ENCODE measurements at places on chromosomes 11 and 22. TPM values are rescaled to one million over a fixed set of nuclear protein-coding genes. Genes with fewer than 3 reads are reported as not detected.

Gene POTEH
- not detected for total RNA-seq

Gene HBG1
- total RNA-seq: not detected

Gene OTOG
- not detected for total RNA-seq

Gene SHANK2
- total RNA-seq: 1.6 TPM

Gene C11orf65
- 0.56 TPM for total RNA-seq

Gene MCHR1
- 1.7 TPM for total RNA-seq

DNA sequence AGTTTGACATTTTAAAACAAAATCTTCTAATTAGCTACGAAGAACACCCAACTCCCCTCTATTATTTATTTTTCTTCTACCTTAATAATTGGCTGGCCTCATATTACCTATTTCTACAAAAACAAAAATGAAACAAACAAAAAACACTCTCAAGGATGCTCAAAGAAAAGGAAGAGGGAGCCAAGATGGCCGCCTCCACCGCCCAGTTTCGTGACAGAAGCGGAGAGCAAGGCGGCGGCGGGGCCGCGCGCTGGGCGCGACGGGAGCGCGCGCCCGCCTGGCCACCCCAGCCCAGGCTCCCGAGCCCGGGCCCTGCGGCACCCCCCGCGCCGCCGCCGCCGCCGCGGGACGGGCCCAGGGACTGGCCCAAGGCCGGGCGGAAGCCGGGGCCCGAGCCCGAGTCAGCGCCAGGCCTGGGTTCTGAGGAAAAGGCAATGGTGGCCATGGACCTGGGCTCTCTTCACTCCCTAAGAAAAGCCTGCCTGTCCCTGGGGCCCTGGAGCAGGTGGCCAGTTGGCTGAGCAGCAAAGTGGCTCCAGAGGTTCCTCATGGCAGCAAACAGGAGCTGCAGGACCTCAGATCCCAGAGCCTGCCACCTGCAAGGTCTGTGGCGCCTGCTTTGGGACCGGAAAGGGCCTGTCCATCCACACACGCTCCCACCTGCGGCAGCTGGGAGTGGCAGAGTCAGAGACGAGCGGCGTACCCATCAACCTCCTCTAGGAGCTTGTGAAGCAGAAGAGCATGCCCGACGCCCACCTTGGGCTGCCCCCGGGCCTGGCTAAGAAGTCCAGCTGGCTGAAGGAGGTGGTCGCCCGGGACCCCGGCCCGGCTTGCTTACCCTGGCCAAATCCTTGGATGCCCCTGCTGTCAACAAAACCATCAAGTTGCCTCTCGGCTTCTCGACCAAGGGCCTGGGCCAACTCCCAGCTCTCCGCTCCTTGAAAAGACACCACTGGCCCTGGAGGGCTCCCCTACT, 543.2 kb upstream of the CCDC179 start:
- H3K36me3 ChIP-seq: no peaks in the 10 kb centered on the region
- H3K4me1 ChIP-seq: no peaks in the 10 kb centered on the region
- H3K4me3 ChIP-seq: no peak overlapping the region
- DNase-seq: no peak

- no peaks in the 10 kb centered on the region for H3K36me3 ChIP-seq
- H3K27me3 ChIP-seq: 0 out of 2 replicates have a peak, but pooled peaks cover 2% of the 10 kb centered on the region
- no peak overlapping the region for H3K27ac ChIP-seq
- no peak for DNase-seq
- H3K4me1 ChIP-seq: peaks cover 2% of the 10 kb centered on the region
Measured at GRCh38 chr11:95153857-95154246, 64.2 kb downstream of the ENDOD1 start.

- H3K4me3 ChIP-seq: no peak overlapping the region
- H3K27ac ChIP-seq: no peak overlapping the region
- no peaks in the 10 kb centered on the region for H3K36me3 ChIP-seq
- no peaks in the 10 kb centered on the region for H3K27me3 ChIP-seq
- H3K4me1 ChIP-seq: no peaks in the 10 kb centered on the region
Measured at GRCh38 chr11:84243629-84244263, 957.6 kb upstream of the CCDC90B start.

DNA sequence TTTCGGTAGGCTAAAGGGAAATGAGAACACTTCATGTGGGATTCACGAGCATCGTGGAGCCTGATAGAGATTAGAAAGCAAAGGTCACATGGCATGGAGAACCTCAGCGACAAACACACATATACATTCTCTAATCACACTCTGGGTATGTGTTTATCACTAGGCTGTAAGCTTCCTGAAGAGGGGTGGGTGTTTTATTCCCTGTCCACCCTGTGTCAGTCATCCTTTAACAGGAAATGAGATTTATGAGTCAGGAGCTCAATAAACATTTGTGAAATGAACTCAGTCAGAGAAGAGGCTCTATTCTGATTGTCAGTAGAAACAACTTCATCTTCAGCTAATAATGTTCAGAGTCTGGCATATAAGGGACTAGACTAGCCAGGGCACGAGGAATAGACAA, 71.7 kb upstream of the EIF3M start:
- H3K27ac ChIP-seq: no peak overlapping the region
- no peaks in the 10 kb centered on the region for H3K4me1 ChIP-seq
- no peak overlapping the region for H3K4me3 ChIP-seq
- no peaks in the 10 kb centered on the region for H3K27me3 ChIP-seq
- no peaks in the 10 kb centered on the region for H3K36me3 ChIP-seq

GRCh38 chr11:47324520-47324919, 28.0 kb downstream of the MYBPC3 start:
- no peak overlapping the region for H3K4me3 ChIP-seq
- peaks cover 43% of the 10 kb centered on the region for H3K36me3 ChIP-seq
- H3K4me1 ChIP-seq: no peaks in the 10 kb centered on the region
- no peaks in the 10 kb centered on the region for H3K27me3 ChIP-seq

DNA sequence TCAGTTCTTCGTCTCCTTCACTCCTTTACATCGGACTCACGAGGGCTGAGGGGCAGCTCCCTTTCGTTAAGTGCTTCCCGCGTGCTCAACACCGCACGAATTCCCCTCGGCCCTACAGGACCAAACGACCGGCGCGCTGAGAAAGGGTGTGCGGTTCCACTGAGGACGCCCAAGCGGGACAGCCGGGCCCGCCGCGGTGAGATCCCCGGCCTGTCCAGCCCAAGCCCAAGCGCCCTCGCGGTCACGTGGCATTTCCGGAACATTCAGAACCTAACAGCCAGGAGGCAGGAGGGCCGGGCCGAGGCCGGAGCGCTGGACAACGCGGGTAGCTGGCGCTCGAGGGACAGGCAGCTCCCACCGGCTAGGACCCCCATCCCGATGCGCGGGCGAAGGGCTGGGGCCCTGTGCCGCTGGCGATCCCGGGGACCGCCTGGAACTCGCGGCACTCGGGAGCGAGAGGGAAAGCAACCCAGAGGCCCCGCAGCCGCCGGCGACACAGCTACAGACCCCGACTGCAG, 737 bp upstream of the STIP1 start:
- H3K4me3 ChIP-seq: peak overlapping the region; percentile 54
- H3K27ac ChIP-seq: peak overlapping the region; percentile 91
- peaks cover 4% of the 10 kb centered on the region for H3K36me3 ChIP-seq
- H3K27me3 ChIP-seq: no peaks in the 10 kb centered on the region

- peaks cover 2% of the 10 kb centered on the region for H3K4me1 ChIP-seq
- no peak overlapping the region for H3K27ac ChIP-seq
- no peaks in the 10 kb centered on the region for H3K36me3 ChIP-seq
- no peak overlapping the region for H3K4me3 ChIP-seq
Measured at GRCh38 chr11:27242591-27242990, 120.4 kb downstream of the CCDC34 start.

DNA sequence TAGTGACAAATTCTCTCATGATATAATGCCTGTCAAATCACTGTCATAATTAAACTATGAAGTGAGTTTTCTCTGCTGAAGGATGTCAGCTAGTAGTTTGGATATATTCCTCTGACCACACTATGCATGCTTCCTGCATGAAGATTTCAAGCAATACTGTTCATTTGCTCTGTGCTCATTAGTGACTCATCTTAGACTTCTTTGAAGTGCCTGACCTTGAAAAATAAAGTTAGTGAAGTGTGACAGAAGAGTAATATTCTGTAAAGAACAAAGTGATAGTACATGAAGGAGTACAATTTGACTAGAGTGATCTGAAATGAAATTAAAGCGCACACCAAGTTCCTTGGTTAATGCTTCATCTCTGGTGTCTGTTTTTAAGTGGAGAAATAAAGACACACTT, 629.5 kb upstream of the ANO3 start:
- H3K36me3 ChIP-seq: no peaks in the 10 kb centered on the region
- no peaks in the 10 kb centered on the region for H3K4me1 ChIP-seq
- no peak overlapping the region for H3K4me3 ChIP-seq

DNA sequence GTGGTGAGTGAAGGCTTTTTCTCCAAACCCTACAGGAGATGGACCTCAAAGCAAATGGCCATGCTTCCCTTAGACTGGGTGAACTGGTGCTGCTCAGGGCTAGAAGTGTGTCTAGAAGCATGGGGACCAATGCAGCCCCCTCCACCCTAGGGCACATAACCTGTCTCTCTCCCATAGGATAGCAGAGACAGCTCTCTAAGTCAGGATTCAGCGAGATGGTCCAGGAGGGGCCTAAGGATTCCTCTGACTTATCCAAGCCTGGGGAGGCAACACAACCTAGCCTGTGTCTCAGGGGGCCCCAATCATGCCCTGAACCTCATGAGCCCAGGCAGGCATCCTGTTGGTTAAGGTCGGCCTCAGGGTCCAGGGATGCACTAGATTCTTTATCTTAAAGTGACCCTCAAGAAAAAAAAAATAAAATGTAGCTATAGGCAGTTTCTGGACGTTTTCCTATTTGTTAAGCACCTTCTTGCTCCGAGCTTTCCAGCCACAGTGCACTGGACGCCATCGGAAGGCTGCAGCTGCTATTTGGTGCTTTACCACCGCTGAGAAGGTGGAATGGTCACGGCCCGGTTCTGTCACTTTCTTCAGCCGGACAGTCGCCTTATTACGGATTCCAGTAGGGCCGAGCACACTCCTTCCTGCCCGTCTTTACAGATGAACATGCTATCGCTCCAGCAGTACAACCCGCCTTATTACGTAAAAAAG, 5.0 kb upstream of the CCND1 start:
- H3K27ac ChIP-seq: peak overlapping the region; percentile 56
- H3K36me3 ChIP-seq: no peaks in the 10 kb centered on the region
- peaks cover 5% of the 10 kb centered on the region for H3K4me1 ChIP-seq
- DNase-seq: no peak
- H3K4me3 ChIP-seq: peak overlapping the region; percentile 1

DNA sequence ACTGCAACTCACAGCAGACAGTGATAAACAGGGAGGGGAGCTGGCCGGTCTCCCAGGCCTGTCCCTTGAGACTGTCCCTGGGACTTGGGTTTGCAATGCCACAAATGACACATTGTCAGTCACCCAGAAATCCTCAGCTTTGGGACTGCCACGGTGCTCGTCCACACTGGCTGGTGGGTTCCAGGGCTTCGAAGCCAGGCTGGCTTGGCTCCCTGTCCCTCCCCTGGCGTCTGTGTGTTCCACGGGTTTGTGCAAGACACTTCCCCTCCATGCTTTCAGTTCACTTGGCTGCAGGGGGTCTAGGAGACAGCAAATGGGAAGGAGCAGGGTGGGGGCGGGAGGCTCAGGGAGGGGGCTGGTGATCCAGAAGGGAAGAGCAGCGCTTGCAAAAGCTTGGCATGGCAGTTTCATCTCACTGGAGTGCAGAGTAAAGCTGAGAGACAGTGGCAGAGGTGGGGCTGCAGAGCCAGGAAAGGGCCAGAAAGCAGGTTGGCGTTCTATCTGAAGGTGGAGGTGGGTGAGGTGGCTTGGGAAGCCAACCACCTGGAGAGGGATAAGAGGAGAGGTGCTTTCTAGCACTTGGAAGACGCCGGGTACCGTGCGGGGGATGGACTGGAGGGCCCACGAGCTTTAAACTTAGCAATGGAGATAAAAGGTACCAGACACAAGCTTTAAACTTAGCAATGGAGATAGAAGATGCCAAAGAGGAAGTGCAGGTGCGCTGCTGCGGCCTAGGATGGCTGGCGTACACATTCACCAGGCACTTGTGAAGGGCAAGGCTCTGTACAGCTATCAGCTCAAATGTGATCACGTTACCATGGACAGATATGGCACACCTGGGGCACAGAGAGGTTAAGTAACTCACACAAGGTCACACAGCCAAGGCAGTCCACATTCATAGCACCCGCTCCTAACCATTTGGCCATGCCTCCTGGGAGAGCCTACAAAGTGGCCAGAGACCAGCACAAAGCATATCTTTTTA, 86.4 kb upstream of the SHISAL1 start:
- H3K4me1 ChIP-seq: no peaks in the 10 kb centered on the region
- no peaks in the 10 kb centered on the region for H3K36me3 ChIP-seq

DNA sequence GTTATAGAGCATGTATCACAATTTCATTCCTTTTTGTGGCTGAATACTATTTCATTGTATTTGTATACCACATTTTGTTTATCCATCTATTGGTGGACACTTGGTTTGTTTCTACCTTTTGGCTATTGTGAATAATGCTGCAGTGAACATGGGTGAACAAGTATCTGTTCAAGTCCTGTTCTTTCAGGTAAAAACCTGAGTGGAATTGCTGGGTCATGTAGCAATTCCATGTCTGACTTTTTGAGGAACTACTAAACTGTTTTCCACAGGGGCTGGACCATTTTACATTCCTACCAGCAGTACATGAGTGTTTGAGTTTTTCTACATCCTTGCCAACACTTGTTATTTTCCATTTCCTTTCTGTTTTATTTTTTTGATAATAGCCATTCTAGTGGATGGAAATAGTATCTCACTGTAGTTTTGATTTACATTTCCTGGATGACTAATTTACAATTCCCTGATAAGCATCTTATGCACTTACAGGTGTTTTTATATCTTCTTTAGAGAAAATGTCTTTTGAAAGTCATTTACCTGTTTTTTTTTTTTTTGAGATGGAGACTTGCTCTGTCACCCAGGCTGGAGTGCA, 12.2 kb downstream of the CABIN1 start:
- H3K4me3 ChIP-seq: no peak overlapping the region
- peaks cover 3% of the 10 kb centered on the region for H3K36me3 ChIP-seq
- no peak for DNase-seq
- no peaks in the 10 kb centered on the region for H3K27me3 ChIP-seq
- no peak overlapping the region for H3K27ac ChIP-seq

GRCh38 chr11:43573233-43573632, 107.3 kb upstream of the HSD17B12 start:
- H3K27ac ChIP-seq: no peak overlapping the region
- no peak overlapping the region for H3K4me3 ChIP-seq
- H3K36me3 ChIP-seq: no peaks in the 10 kb centered on the region

DNA sequence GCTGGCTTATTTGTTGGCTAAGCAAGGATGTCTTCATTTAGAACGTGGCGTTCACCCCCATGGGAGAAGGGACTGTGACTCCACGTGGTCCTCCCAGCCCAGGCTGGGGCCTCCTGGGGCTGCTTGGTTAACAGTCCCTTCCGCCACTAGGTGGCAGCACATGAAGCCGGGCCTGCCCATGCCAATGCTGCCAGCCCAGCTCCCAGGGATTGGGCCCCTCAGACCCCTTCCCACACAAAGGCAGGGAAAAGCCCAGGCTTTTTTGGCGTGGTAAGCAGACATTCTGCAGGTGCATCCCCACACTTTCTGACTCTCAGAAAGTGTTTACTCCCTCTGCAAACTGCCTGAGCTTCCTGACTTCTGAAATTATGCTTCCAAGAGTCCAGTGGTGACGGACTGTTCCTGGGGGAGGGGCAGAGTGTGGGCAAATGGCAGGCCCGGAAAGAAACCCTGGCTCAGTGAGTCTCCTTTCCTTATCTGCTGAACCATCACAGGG, 3.1 kb downstream of the CBX6 start:
- no peaks in the 10 kb centered on the region for H3K4me1 ChIP-seq
- H3K36me3 ChIP-seq: peaks cover 26% of the 10 kb centered on the region
- peak; percentile 51 for DNase-seq
- no peaks in the 10 kb centered on the region for H3K27me3 ChIP-seq
- H3K4me3 ChIP-seq: no peak overlapping the region
